ENCODE measurements at places on chromosomes 3 and 15.

- DNase-seq: no peak
These were observed 109.2 kb upstream of the LRTM1 start for GRCh38 chr3:55036883-55037577.

DNA sequence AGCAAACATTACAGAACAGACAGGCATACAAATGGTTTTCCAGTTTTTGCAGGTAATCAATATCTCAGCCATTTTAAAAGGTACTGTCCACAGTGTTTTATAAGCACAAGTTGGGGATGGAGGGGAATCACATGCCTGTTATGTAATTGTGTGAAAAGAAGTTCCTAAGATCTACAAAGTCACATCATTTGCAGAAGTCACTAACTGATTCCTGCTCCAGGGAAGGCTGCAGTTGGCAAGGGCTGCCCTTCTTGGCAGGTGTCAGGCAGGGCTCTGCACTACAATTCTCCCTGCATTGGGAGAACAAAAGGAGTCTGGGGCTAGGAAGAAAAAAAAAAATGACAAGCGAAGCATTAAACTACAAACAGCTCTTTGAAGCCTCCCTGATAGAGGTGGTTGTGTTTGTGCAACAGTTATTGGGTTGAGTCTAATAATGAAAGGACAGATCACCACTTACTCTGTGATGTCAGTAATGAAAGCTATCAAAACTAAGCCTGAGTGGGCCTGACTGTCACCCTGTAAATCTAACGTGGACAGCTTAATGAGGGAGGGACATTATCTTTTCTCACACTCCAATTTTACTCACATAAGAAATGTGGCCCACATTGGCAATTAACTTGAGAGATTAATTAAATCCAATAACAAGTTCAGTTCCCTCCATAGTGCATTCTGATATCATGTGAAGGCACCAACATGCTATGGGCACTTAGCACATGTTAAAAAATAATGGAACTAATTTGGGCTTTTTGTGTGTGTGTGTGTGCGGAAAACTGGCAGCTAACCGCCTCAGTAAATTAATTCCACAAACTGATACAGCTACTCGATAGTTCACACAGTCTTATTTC is 242.9 kb downstream of the FHIT start:
- no peak for DNase-seq

GRCh38 chr3:158743664-158744566 is 11.7 kb upstream of the RARRES1 start:
- DNase-seq: no peak

GRCh38 chr15:69092159-69092558 is 68.3 kb upstream of the GLCE start:
- DNase-seq: no peak

DNA sequence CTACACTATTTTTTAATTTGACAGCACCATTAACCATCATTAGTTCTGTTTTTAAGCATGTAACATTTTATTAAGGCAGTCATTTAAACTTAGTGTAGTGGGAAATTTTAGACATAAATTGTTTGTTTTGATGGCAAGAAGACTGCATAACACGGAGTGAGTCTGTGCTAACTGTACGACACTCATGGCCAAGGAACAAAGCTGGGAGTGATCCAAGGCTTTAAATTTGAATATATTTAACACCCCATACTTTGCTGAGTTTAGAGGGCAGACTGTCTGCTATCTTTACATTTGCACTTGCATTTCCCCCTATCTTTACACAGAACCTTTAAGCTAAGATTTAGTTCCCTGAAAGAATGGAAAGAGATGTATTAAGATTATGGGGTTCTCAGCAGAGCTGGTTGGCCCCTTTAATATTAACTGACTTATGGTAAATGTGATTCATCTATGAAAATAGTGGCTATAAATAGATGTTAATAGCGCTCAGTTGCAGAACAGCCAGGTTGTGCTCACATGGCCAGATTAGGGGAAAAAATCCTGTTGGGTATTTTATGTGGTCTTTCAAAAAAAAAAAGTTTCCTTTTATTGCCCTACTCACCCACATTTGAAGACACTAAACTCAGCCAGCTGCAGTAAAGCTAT is 120.7 kb downstream of the CMSS1 start:
- DNase-seq: no peak

DNA sequence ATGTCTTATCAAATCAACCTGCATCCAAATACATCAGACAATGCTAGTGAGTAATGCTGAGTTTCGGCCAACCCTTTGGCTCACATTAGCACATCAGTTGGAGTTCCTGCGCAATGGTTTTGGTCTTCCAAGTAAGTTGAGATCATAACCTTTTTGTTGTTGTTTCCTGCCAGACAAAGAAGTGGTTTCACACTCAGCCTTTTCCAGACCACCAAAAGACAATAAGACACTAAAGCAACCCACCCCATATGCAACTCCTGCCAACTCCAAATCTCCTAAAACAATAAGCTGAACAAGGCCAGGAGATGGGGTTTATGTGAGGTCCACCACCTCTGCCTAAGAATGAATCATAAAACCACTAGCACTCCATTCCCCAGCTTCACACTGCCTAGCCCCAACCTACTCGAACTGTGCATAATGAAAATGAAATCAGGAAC is 177.0 kb downstream of the ERC2 start:
- DNase-seq: no peak

- DNase-seq: no peak
These were observed 37.1 kb downstream of the P3H2 start for GRCh38 chr3:190083635-190084034.

DNA sequence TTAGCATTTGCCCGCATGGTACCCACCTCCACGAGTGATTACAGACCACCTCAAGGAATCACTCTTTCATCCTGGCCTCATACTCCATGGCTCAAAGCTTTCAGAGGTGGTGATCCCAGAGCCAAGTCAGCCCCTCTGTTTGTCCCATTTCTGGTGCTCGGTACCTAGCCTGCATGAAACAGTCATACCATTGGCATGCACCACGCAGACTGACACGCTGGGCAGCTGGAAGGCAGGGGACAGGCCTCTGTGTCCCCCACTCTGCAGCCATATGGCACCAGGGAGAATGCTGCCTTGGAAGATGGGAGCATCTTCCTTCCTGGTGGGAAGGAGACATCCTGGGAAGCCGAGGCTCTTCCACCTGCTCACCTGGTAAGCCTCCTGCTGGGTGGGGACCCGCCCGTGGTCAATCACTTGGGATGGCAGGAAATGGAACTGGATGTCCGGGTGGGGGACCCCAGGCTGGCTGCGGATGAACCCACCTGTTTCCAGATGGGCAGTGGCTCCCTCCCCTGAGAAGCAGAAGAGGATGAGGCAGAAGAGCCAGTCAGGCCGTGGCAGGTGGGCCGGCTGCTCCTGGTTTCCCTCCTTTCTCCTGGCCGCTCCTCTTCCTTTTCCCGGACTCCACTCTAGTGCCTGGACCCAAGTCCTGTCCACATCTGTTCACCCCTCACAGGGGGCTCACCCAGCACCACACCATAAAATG is 26.9 kb downstream of the CHDH start:
- no peak for DNase-seq

GRCh38 chr3:116445311-116445841 is at the start of gene LSAMP:
LSAMP (minus strand) TSS chr3:116445487.
- no peak for DNase-seq

GRCh38 chr15:79071901-79072300 is 18.7 kb downstream of the RASGRF1 start:
- no peak for DNase-seq

DNA sequence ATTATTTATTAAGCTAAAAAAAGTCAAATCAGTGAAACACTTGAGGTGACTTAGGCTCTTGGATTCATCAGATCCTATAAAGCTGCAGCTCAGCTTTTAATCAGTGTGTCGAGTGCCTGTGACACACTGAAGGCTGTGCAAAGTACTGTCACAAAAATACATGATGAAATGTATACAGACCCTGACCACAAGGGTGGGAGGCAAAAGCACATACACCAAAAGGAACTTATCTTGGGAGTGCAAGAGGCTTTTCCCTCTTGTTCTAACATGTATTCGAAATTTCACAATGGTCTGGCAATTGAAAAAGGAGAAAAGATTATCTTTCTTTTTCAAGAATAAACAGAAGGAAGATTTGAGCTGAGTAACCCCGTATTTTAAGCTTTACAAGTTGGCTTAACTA is 35.9 kb downstream of the VGLL4 start:
- DNase-seq: no peak

DNA sequence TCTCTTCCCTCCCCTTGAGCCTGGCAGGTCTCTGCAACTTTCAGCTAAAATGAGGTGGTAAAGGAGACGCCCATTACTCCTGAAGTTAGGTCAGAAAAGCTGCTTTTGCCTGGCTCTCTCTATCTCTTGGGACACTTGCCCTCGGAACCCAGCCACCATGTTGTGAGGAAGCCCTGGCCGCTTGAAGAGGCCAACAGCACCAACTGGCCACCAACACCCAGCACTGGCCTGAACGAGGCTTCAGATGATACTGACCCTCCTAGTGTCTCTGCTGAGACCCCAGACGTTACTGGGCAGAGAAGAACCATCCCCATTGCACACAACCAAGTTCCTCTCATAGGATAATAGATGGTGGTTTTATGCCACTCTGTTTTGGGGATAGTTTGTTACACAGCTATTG is 49.5 kb upstream of the PCSK6 start:
- no peak for DNase-seq

- DNase-seq: no peak
These were observed 387 bp downstream of the GNB4 start for GRCh38 chr3:179450901-179451264.

GRCh38 chr15:40146037-40146436 is 14.8 kb upstream of the BUB1B start:
- no peak for DNase-seq

- DNase-seq: no peak
These were observed 39.2 kb downstream of the SLC6A11 start for GRCh38 chr3:10855083-10855870.

GRCh38 chr15:64893481-64894394 is 18.0 kb upstream of the ANKDD1A start:
- peak; percentile 95 for DNase-seq

- DNase-seq: no peak
These were observed 2.6 kb downstream of the DPH3 start for GRCh38 chr3:16262174-16262573.

GRCh38 chr3:29612536-29612935 is 331.7 kb downstream of the RBMS3 start:
- DNase-seq: no peak

GRCh38 chr3:100198579-100199269 is 62.1 kb upstream of the TBC1D23 start:
- no peak for DNase-seq

- no peak for DNase-seq
These were observed 71.0 kb downstream of the ADAMTS7 start for GRCh38 chr15:78739996-78740903.

GRCh38 chr3:174098746-174099145 is 701.2 kb downstream of the NLGN1 start:
- no peak for DNase-seq

GRCh38 chr3:183967693-183968092 is 50.0 kb downstream of the ABCC5 start:
- DNase-seq: no peak

GRCh38 chr15:88243895-88244787 is 12.4 kb downstream of the NTRK3 start:
- DNase-seq: no peak

DNA sequence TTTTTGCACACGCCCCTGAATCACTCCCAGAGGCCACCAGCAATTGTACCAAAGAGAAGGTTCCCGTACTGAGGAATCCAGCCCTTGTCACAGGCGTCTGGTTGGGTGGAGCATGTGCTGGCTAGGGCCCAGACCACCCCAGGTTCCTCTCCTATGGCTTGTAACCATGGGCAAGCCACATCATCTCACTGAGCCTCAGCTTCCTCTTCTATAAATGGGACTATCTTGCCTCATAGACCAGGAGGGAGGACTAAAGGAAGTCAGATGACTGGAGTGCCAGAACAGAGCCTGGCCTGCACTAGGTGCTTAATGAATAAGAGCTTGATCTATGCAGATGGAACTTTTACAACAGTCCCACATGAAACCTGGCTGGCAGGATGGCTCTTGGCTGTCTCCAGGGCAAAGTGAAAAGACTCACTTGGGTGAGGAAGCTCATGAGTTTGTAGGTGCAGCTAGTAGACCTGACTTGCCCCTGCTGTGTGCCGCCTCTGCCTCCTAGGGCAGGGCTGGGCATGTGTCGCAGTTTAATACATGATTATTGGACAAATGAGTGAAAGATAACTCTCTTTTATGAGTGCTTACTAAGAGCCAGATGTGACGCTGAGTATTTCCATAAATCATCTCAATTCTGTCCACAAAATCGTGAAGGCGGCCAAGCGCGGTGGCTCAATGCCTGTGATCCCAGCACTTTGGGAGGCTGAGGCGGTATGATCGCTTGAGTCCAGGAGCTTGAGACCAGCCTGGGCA is 29.3 kb downstream of the CTSH start:
- DNase-seq: no peak

GRCh38 chr3:52682016-52682415 is 3.7 kb downstream of the PBRM1 start:
- DNase-seq: no peak

DNA sequence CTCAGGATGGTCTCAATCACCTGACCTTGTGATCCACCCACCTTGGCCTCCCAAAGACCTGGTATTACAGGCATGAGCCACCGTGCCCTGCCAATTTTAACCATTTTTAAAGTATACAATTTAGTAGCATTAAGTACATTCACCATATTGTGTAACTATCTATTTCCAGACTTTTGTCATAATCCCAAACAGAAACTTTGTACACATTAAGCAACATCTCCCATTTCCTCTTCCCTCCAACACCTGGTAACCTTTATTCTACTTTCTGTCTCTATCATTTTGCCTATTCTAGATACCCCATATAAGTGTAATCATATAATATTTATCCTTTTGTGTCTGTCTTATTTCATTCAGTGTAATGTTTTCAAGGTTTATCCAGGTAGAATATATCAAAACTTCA is 8.9 kb upstream of the MYLK start:
- no peak for DNase-seq

DNA sequence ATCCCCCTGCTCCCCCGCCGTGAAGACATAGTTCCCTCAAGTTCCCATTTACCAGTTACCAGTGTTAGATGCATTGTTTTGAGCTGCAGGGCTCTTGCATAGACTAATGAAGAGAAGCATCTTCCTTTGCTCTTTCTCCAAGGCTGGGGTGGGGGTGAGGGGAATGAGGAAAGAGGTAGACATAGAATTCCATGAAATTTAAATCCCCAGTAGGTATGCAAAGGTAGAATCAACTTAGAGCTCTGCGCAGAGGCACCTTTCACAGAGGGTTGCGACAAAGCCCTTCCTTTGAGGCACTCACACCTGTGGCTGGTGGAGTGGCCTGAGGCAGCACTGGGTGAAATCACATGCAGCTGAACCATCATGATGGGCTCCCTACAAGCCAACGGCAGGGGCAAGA is 101.3 kb downstream of the WDR76 start:
- no peak for DNase-seq

GRCh38 chr3:132210476-132211346 is 106.5 kb upstream of the ACP3 start:
- DNase-seq: peak; percentile 4

- DNase-seq: no peak
These were observed 43.5 kb downstream of the PHC3 start for GRCh38 chr3:170137986-170138385.

GRCh38 chr3:136950623-136951022 is 7.2 kb upstream of the IL20RB start:
- DNase-seq: no peak

All from stimulated activated CD4-positive, alpha-beta T cell treated with anti-CD3 and anti-CD28 coated beads, Interleukin-1b, Interleukin-23, amount 100 ng/mL, for 1 hour (primary cell).